ENCODE measurements at places on chromosomes 12 and 14.

DNA sequence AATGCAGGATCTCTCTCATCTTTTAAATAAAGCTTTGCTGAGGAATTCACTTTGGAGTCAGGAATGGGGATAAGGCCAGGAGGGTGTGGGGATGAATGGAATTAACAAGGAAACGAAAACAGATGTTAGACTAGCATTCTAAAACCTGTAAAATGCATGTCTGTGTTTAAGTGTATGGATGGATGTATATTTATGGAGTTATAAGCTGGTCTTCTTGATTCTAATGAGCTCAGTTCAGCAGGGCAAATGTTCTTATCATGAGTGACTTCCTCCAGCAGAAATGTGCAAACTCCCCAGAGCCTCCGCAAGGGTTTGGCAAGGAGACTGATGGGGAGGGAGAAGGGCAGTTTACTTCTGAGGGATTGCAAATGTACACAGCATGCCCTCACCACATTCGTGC is 149.1 kb downstream of the NTF3 start:
- no peak for DNase-seq

DNA sequence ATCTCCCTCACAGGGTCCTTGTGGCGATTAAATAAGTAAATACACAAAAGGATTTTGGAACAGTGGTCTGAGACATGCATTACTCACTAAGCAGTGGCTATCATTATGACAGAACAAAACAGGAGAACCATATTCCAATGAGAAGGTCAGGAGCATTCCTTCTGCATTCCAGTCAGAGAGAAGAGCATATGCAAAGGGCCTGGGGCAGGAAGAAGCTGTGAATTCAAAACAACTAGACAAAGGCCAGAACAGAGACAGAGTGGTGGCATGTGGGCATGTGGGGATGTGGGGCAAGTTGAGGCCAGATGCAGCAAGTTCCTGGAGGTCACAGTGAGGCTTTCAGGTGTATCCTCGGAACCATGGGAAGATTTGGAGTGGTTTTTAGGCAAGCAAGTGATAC is 70.1 kb upstream of the VRK1 start:
- DNase-seq: no peak

- DNase-seq: no peak
These were observed 12.9 kb upstream of the ORAI1 start for GRCh38 chr12:121613462-121613861.

GRCh38 chr14:55254581-55254980 is 16.6 kb upstream of the FBXO34 start:
- no peak for DNase-seq

- DNase-seq: no peak
These were observed 110.6 kb upstream of the AMIGO2 start for GRCh38 chr12:47190271-47190750.

DNA sequence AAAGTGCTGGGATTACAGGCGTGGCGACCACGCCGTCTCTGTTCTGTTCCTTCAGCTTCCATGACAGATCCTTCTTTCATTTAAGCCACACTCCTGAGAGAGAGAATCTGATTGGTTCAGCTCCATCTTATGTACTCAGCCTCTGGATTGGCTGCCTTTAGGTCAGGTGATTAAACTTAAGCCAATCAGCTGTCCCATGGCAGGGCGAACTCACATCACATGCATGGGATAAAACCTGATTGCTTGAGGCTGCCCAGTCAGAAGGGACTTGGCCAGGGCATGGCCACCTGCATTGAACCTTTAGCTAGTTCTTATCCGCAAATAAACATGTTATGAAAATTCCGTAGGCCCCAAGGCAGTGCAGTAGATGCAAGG is 274.2 kb downstream of the SUDS3 start:
- DNase-seq: no peak

- no peak for DNase-seq
These were observed 94.6 kb downstream of the TMEM30B start for GRCh38 chr14:61186341-61187195.

- DNase-seq: peak; percentile 32
These were observed 544.4 kb upstream of the TMEM132C start for GRCh38 chr12:127722611-127723010.

GRCh38 chr12:120793357-120793756 is 67.7 kb downstream of the ACADS start:
- no peak for DNase-seq

- DNase-seq: no peak
These were observed 466.3 kb downstream of the DIO2 start for GRCh38 chr14:79745046-79745445.
